Activated CD8-positive, alpha-beta T cell treated with anti-CD3 and anti-CD28 coated beads, Interleukin-2, amount 10 ng/mL, durations not matched to agents 7 days and 5 days (primary cell): ENCODE measurements at places on chromosomes 7 and 10.

DNA sequence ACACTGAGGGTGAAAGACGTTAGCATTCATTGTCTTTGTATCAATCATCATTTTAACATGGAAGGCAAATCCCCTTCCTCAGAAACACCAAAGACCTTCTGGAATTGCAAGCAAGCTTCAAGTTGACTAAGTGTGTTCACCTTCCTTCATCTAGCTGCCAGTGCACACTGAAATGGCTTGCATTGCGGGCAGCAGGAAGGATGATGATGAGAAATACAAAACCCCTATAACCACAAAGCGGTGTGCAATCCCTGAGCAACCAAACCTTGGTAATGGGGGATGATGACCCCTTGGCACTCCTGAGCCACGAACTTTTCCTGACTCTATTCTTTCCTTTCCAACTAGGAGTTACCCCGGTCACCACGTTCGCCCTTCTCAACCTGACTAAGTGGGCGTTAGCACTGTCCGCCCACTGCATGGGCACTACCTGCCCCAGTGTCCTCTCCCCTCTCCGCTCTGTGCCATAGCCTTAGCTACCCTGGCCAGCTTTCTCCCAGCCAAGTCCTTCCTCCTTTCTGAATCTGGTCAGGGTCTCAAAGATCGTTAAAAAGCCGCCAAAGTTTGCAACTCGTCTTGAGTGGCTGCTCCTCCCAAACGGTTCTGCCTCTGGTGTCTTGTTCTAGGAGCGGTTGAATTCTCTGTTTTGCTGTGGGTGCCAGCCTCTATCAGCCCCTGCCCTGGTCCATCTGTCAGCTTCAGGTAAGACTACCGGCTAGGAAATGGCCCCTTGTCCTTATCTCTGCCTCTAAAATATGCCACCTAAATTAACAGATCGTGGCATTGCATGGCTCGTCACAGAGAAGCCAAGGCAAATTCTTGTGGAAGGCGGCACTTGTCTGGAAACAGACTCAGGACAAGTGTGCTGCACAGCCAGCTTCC, 586 bp upstream of the AOC1 start:
- H3K4me1 ChIP-seq, result peaks cover 10% of the 10 kb centered on the region
- H3K4me3 ChIP-seq, result no peak overlapping the region
- H3K27me3 ChIP-seq, result peaks cover 22% of the 10 kb centered on the region
- H3K27ac ChIP-seq, result no peak overlapping the region
- DNase-seq, result peak; percentile 20

- peaks cover 23% of the 10 kb centered on the region for H3K4me1 ChIP-seq
- H3K36me3 ChIP-seq, result no peaks in the 10 kb centered on the region
- peaks cover 2% of the 10 kb centered on the region for H3K27me3 ChIP-seq
- H3K4me3 ChIP-seq, result no peak overlapping the region
These were observed 181.1 kb downstream of the NRP1 start for GRCh38 chr10:33153251-33153967.

GRCh38 chr10:4217653-4218052, 432.6 kb upstream of the KLF6 start:
- H3K4me3 ChIP-seq, result no peak overlapping the region
- no peak for DNase-seq
- H3K36me3 ChIP-seq, result no peaks in the 10 kb centered on the region
- peaks cover 17% of the 10 kb centered on the region for H3K27me3 ChIP-seq

GRCh38 chr10:71468363-71469094, 71.8 kb downstream of the CDH23 start:
- H3K27ac ChIP-seq, result no peak overlapping the region
- H3K4me3 ChIP-seq, result no peak overlapping the region
- no peak for DNase-seq
- H3K4me1 ChIP-seq, result no peaks in the 10 kb centered on the region
- H3K36me3 ChIP-seq, result no peaks in the 10 kb centered on the region
- no peaks in the 10 kb centered on the region for H3K27me3 ChIP-seq

GRCh38 chr7:154975984-154976383, 26.9 kb downstream of the PAXIP1 start:
- peaks cover 31% of the 10 kb centered on the region for H3K4me1 ChIP-seq
- DNase-seq, result no peak
- no peaks in the 10 kb centered on the region for H3K27me3 ChIP-seq
- H3K4me3 ChIP-seq, result no peak overlapping the region
- H3K36me3 ChIP-seq, result peaks cover 63% of the 10 kb centered on the region

GRCh38 chr10:6699336-6699735, 119.3 kb upstream of the PRKCQ start:
- DNase-seq, result no peak
- no peaks in the 10 kb centered on the region for H3K4me1 ChIP-seq
- H3K36me3 ChIP-seq, result no peaks in the 10 kb centered on the region
- no peak overlapping the region for H3K4me3 ChIP-seq

- H3K27ac ChIP-seq, result no peak overlapping the region
- H3K27me3 ChIP-seq, result no peaks in the 10 kb centered on the region
- no peaks in the 10 kb centered on the region for H3K4me1 ChIP-seq
These were observed 51.3 kb upstream of the GPR26 start for GRCh38 chr10:123614888-123615287.

GRCh38 chr7:132756484-132756990, 180.3 kb upstream of the PLXNA4 start:
- DNase-seq, result no peak
- H3K4me3 ChIP-seq, result no peak overlapping the region
- no peaks in the 10 kb centered on the region for H3K36me3 ChIP-seq
- no peaks in the 10 kb centered on the region for H3K27me3 ChIP-seq
- no peak overlapping the region for H3K27ac ChIP-seq

GRCh38 chr7:39623732-39624441, 515 bp downstream of the RALA start:
- H3K4me3 ChIP-seq, result peak overlapping the region; percentile 98
- peak overlapping the region; percentile 96 for H3K27ac ChIP-seq
- peaks cover 47% of the 10 kb centered on the region for H3K4me1 ChIP-seq
- peak; percentile 44 for DNase-seq
- peaks cover 34% of the 10 kb centered on the region for H3K36me3 ChIP-seq
